ENCODE measurements at places on chromosomes 7 and 10. TPM values are rescaled to one million over a fixed set of nuclear protein-coding genes. Genes with fewer than 3 reads are reported as not detected.
A peak's percentile ranks its signal among the peaks of the same experiment; 100 is the strongest.

GRCh38 chr10:120360571-120360970, 96.5 kb upstream of the PLPP4 start:
- no peaks in the 10 kb centered on the region for H3K27me3 ChIP-seq
- H3K36me3 ChIP-seq: no peaks in the 10 kb centered on the region
- H3K4me1 ChIP-seq: no peaks in the 10 kb centered on the region
- DNase-seq: no peak
- H3K27ac ChIP-seq: no peak overlapping the region

GRCh38 chr7:134780166-134780828, 863 bp downstream of the CALD1 start:
- peak overlapping the region; percentile 79 for H3K4me3 ChIP-seq
- DNase-seq: no peak
- no peaks in the 10 kb centered on the region for H3K27me3 ChIP-seq
- H3K27ac ChIP-seq: peak overlapping the region; percentile 99
- no peaks in the 10 kb centered on the region for H3K36me3 ChIP-seq
- H3K4me1 ChIP-seq: peaks cover 39% of the 10 kb centered on the region

DNA sequence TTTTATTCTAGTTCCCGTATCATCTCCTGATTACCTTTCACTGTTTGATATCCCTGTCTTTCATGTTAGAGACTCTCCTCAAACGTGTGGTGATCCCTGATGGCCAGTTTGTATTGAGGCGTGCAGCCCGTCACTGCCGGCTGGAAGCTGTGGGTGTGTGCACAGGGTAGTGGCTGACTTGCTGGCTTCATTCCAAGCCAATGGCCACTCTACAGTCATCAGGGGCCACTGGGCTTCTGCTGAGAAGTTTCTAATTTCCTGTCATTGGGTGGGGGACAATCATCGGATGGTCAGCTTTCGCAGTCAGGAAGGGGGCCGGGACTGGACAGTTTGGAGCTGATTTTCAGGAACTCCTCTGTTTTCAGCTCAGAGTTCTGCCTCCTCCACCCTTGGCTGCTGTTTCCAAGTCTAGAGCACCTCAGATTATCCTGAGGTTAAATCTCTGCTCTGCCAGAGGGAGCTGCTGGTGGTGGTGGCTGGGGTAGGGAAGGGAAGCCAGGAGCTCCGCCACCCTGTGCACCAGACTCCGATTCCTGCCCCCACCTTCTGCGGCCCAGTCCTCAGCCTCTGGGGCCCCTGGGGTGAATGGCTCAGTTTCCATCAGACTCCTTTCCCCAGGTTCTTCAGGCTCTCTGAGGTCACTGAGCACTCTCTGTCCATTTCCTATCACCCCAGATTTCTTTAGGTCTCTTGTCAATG, 34.9 kb downstream of the BAIAP2L1 start:
- no peaks in the 10 kb centered on the region for H3K36me3 ChIP-seq
- H3K4me3 ChIP-seq: no peak overlapping the region
- no peaks in the 10 kb centered on the region for H3K4me1 ChIP-seq
- no peak for DNase-seq
- no peaks in the 10 kb centered on the region for H3K27me3 ChIP-seq

- no peaks in the 10 kb centered on the region for H3K27me3 ChIP-seq
- H3K4me1 ChIP-seq: no peaks in the 10 kb centered on the region
- DNase-seq: no peak
- H3K4me3 ChIP-seq: no peak overlapping the region
Observed at GRCh38 chr10:112227331-112227987, 43.9 kb upstream of the GPAM start.

GRCh38 chr10:60140651-60141632, 234.6 kb upstream of the CCDC6 start:
- H3K27me3 ChIP-seq: no peaks in the 10 kb centered on the region
- H3K4me1 ChIP-seq: peaks cover 6% of the 10 kb centered on the region
- peak overlapping the region; percentile 6 for H3K27ac ChIP-seq
- DNase-seq: no peak
- peak overlapping the region; percentile 6 for H3K4me3 ChIP-seq

- H3K27ac ChIP-seq: no peak overlapping the region
- no peak for DNase-seq
Observed at GRCh38 chr7:2785071-2785500, 59.0 kb downstream of the GNA12 start.

DNA sequence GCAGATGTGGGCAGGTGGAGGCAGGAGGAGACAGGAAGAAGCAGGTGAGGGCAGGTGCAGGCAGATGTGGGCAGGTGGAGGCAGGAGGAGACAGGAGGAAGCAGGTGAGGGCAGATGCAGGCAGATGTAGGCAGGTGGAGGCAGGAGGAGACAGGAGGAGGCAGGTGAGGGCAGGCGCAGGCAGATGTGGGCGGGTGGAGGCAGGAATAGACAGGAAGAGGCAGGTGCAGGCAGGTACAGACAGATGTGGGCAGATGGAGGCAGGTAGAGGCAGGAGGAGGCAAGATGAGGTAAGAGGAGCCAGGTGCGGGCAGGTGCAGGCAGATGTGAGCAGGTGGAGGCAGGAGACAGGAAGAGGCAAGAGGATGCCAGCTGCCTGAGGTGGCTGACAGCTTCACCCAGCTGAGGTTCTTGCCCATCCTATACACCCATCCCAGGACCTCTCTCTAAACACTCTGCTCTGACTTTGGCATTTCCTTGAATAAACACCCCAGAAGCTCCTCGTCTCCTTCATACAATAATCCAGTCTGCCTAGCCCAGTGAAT, 33.0 kb downstream of the PTPRE start:
- H3K4me1 ChIP-seq: peaks cover 13% of the 10 kb centered on the region
- H3K36me3 ChIP-seq: no peaks in the 10 kb centered on the region
- no peak overlapping the region for H3K27ac ChIP-seq
- H3K27me3 ChIP-seq: no peaks in the 10 kb centered on the region
- no peak for DNase-seq
- no peak overlapping the region for H3K4me3 ChIP-seq

DNA sequence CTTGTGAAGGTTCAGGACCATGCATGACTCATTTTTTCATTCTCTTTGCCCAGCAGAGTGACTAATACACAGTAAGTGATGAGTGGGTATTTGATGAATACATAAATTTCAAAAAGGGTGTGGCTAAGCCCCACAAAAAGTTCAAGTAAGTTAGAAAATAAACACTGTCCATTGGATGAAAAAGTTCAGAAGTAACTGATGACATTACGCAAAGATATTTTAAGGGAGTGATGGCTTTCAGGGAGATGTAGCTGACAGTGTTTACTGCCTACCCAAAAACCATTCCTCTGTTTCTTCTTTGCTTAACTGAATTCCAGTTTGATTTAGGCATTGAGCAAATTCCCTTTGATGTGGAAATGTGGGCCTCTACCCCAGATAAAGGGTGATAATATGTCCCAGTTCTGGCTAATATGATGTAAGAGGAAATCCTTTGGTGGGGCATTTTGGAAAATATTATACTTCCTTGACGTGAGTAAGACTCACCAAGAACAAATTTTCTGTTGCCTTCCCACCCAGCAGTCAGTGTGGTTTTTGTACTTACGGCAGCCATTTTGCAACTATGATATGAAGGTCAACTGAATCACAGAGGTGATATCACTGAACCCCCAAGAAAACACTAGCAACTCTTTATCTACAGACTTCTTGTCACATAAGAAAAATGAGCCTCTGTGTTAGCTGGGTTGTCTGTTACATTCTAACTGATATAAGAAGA, 29.0 kb upstream of the EBLN1 start:
- H3K36me3 ChIP-seq: no peaks in the 10 kb centered on the region
- DNase-seq: no peak
- no peak overlapping the region for H3K4me3 ChIP-seq
- H3K27me3 ChIP-seq: no peaks in the 10 kb centered on the region
- H3K27ac ChIP-seq: no peak overlapping the region
- no peaks in the 10 kb centered on the region for H3K4me1 ChIP-seq

MKX gene
- 2.7 TPM for total RNA-seq

GPR22 gene
- not detected for total RNA-seq

CALN1 gene
- total RNA-seq: not detected

CFAP69 gene
- total RNA-seq: 3.8 TPM

PLCE1 gene
- 28.3 TPM for total RNA-seq

ITPRID1 gene
- not detected for total RNA-seq

ACHE gene
- total RNA-seq: 5.1 TPM
